ENCODE measurements at places on chromosomes 12 and 14.

GRCh38 chr12:452667-453210 lies 7.0 kb upstream of the B4GALNT3 start:
- no peak overlapping the region for H3K4me3 ChIP-seq
- no peaks in the 10 kb centered on the region for H3K36me3 ChIP-seq
- no peak for DNase-seq
- no peak overlapping the region for H3K27ac ChIP-seq

DNA sequence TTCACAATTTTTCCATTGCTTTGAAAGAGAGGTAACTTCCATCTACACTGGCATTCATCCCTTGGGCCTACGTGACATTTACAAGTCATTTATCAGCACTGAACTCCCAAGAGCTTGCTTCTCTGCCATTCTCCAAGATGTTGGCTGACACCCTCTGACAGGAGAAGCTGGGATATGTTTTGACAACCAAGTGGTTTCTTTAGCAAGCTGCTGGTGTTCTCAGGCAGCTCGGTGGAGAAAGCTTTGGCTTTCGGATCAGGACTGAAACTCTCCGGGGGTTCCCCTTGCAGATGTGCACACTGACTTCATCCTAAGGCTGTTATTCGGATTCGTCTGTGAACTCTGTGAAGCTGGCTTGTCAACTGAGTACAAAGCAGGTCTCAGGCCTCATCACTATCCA lies 15.7 kb downstream of the KCNA5 start:
- no peaks in the 10 kb centered on the region for H3K36me3 ChIP-seq
- H3K4me1 ChIP-seq = no peaks in the 10 kb centered on the region
- no peak overlapping the region for H3K4me3 ChIP-seq
- DNase-seq = no peak
- H3K27me3 ChIP-seq = no peaks in the 10 kb centered on the region

GRCh38 chr12:107487011-107487680 lies 198.5 kb upstream of the PWP1 start:
- no peak overlapping the region for H3K27ac ChIP-seq
- H3K27me3 ChIP-seq = no peaks in the 10 kb centered on the region
- no peaks in the 10 kb centered on the region for H3K4me1 ChIP-seq
- no peaks in the 10 kb centered on the region for H3K36me3 ChIP-seq
- DNase-seq = no peak

DNA sequence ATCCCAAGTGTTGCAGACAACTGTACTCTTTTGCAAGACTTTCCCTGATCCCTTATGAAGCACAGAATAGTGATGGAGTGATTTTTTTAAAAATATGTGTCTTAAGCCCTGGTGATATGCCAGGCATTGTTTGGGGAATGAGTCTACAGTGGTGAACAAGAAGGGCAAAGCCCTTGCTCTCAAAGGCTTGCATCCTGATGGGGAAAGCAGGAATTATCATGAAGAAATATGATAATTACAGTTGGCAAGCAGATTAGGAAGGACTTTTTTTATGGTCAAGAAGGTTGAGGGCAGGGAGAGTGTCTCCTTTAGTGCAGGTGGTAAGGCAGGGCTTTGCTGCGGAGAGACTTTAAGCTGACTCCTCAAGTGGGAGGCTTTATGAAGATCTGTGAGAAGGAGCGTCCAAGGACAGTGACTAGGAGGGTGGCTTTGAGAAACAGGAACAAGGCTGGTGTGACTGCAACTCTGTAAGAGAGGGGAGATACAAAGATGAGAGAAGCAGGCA lies 100.2 kb downstream of the SYNE2 start:
- no peak for DNase-seq
- no peaks in the 10 kb centered on the region for H3K36me3 ChIP-seq
- H3K27me3 ChIP-seq = no peaks in the 10 kb centered on the region
- H3K4me3 ChIP-seq = no peak overlapping the region
- no peak overlapping the region for H3K27ac ChIP-seq
- H3K4me1 ChIP-seq = 0 out of 2 replicates have a peak, but pooled peaks cover 3% of the 10 kb centered on the region

GRCh38 chr12:120367233-120367923 lies 1.6 kb downstream of the MSI1 start:
- DNase-seq = no peak
- peaks cover 6% of the 10 kb centered on the region for H3K27me3 ChIP-seq
- H3K36me3 ChIP-seq = 0 out of 2 replicates have a peak, but pooled peaks cover 4% of the 10 kb centered on the region
- H3K4me1 ChIP-seq = peaks cover 6% of the 10 kb centered on the region
- H3K4me3 ChIP-seq = peak overlapping the region; percentile 64
- no peak overlapping the region for H3K27ac ChIP-seq

DNA sequence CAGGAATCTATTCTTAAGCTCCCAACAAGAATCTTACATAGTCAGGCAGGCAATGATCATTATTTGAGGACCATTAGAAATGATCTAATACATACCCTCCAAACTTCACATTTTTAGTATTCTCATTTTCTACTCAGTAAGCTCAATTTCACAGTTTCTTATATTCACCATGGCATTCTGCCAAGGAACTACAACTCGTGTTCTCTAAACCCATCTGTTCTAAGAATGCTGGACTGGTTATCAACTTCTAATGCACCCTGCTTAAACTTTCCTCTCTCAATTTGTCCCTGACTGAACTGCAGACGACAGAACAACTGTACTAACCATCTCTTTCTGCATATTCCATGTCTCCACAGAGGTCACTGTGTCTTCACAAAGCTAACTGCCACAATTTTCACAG lies 58.6 kb downstream of the GXYLT1 start:
- H3K27me3 ChIP-seq = no peaks in the 10 kb centered on the region
- H3K4me1 ChIP-seq = no peaks in the 10 kb centered on the region
- no peak for DNase-seq

DNA sequence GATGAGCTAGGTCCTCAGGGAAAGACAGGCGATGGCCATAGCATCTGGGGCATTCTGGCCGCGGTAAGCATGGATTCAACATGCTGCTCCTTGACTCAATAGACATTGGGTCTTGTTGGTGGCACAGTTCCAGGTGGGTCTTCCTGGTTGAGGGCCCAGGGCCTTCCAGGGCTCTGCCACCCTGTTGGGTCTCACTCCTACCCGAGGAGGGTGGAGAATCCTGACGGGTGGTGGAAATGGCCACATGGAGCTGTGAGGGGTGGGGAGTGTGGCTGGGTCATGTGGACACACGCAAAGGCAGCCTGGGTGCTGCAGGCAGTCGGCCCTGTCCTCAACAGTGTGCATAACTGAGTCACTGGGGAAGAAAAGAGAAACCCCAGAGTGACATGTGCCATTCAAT lies 148.1 kb downstream of the KIF26A start:
- H3K27me3 ChIP-seq = no peaks in the 10 kb centered on the region
- peaks cover 12% of the 10 kb centered on the region for H3K4me1 ChIP-seq
- H3K36me3 ChIP-seq = no peaks in the 10 kb centered on the region
- no peak overlapping the region for H3K4me3 ChIP-seq
- no peak for DNase-seq

DNA sequence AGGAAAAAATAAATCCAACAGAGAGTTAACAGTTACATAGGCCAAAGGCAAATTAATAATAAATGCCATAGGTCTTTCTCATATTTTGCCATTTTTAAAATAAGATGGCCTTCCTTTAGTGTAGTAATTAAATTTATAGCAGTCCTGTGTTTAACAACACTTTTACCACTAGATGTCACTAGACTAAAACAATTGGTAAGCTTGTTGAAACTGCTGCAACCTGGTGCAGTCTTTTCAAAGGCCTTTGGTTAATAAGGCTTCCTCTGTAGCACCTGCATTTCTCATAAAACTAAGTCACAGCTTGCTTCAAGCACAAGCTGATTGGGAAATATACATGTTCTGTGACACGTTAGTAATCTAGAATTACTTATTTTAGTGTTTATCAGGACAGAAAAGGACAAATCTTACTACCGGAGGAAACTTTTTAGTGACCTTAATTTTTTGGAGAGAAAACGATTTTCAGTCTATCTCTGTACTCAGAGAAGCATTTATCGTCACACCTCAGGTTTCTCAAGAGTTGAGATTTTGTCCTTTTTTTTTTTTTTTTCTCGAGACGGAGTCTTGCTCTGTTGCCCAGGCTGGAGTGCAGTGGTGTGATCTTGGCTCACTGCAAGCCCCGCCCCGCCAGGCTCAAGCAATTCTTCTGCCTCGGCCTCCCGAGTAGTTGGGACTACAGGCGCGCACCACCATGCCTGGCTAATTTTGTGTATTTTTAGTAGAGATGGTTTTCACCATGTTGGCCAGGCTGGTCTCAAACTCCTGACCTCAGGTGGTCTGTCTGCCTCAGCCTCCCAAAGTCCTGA lies 20.0 kb downstream of the BORCS5 start:
- DNase-seq = no peak
- H3K36me3 ChIP-seq = no peaks in the 10 kb centered on the region
- H3K27ac ChIP-seq = no peak overlapping the region
- no peak overlapping the region for H3K4me3 ChIP-seq
- no peaks in the 10 kb centered on the region for H3K4me1 ChIP-seq

GRCh38 chr12:131827961-131828534 lies at the start of gene MMP17:
MMP17 (plus strand) TSS chr12:131828393; CDS start chr12:131828495, 102 bp downstream.
- peak within 1 kb of the TSS; percentile 36 for H3K4me3 ChIP-seq
- DNase-seq = no peak
- H3K27me3 ChIP-seq = peaks cover 7% of the 10 kb centered on the region
- H3K27ac ChIP-seq = no peak within 1 kb of the TSS

DNA sequence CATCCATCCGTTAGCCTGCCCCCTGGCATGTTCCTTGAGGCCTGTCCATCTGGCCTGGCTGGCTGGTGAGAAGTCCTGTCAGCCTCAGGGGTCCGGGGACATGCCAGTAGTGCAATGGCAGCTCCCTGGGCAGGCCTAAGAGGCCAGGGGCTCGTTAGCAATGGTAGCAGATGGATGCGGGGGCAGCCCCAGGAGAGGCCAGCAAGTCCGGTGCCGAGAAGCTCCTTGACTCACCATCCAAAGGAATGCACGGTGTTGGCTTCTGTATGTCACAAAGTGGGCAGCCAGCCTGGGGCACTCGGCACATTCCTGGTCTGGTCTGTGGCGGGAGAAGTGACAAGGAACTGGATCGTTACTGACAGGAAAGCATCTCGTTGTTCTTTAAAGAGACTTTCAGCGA lies 319.9 kb downstream of the CACNA1C start:
- H3K36me3 ChIP-seq = no peaks in the 10 kb centered on the region
- peaks cover 5% of the 10 kb centered on the region for H3K4me1 ChIP-seq
- no peak for DNase-seq
- no peak overlapping the region for H3K4me3 ChIP-seq
- no peaks in the 10 kb centered on the region for H3K27me3 ChIP-seq
- H3K27ac ChIP-seq = no peak overlapping the region

DNA sequence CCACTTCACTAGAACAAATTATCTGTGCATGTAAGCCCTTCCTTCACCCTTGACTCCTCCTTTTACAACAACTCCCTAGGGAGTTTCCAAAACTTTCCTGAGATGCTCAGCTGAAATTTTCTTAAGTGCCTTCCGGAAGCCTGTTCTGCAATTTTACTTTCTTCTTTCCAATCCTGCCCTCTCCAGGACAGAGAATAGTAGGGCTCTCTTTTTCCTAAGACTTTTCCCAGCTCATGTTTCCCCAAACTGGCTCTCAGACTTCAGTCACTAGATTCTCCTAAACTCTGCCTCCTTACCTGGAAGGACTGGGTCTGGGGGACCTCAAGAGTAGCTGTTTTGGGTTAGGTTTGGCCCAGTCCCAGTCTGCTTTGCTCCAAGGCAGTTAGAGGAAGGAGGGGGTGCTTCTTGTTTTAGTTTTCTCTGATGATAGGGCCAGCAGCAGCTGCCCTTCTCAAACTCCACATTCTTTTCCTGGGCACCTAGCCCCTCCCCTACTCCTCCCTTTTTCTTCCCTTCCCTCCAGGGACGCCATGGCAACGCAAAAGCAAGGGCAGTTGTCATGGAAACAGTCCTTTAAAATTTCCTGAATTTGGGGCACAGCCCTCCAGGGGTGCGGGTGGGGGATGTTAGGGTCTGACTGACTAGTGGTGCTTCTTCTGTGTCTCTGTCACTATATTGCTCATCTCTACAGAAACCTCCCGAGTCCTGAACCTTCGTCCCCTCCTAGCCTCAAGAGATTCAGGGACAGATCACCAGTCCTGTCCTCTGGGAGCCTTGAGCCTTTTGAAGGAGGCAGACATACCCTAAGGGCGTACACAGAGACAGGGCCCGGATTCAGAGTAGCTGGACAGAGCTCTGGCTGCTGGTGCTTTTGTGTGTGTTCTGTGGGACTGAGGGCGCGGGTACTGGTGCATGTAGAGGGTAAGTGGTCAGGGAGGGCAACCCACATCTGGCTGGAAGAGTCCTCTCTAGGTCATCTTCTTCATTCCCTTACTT lies 17.0 kb downstream of the PPP1R1A start:
- H3K4me3 ChIP-seq = no peak overlapping the region
- H3K36me3 ChIP-seq = no peaks in the 10 kb centered on the region
- H3K27ac ChIP-seq = no peak overlapping the region
- no peak for DNase-seq

GRCh38 chr12:54371328-54372112 lies 7.2 kb upstream of the GPR84 start:
- H3K4me3 ChIP-seq = no peak overlapping the region
- H3K27ac ChIP-seq = no peak overlapping the region
- no peak for DNase-seq
- 0 out of 2 replicates have a peak, but pooled peaks cover 4% of the 10 kb centered on the region for H3K36me3 ChIP-seq
- peaks cover 4% of the 10 kb centered on the region for H3K4me1 ChIP-seq

- no peaks in the 10 kb centered on the region for H3K36me3 ChIP-seq
- DNase-seq = no peak
- no peak overlapping the region for H3K4me3 ChIP-seq
Observed at GRCh38 chr14:65206448-65207096, 104.3 kb upstream of the MAX start.

- no peak for DNase-seq
- H3K27me3 ChIP-seq = no peaks in the 10 kb centered on the region
- no peaks in the 10 kb centered on the region for H3K4me1 ChIP-seq
Observed at GRCh38 chr14:32567543-32568384, 238.7 kb downstream of the AKAP6 start.

GRCh38 chr12:27237790-27238771 lies 6.0 kb upstream of the STK38L start:
- no peak overlapping the region for H3K27ac ChIP-seq
- no peaks in the 10 kb centered on the region for H3K36me3 ChIP-seq
- H3K27me3 ChIP-seq = no peaks in the 10 kb centered on the region
- DNase-seq = no peak
- H3K4me3 ChIP-seq = no peak overlapping the region
- H3K4me1 ChIP-seq = no peaks in the 10 kb centered on the region

DNA sequence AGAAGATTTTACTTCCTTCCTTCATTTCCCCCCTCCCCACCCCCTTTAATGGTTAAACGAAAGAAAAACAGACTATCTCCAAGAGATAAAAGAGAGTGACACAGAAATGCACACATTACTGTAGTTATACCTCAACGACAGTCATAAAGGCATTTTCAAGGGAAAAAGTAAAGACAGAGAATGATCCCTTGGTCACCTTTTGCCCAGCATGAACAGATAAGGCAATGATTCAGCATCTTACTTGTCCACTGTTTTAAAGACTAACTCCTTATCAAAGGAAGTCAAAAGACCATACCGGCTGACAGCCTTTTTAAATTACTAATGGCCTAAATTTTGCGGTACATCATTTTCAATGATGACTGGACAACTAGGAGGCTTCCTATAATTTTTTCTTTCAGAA lies 326.6 kb downstream of the PAWR start:
- no peaks in the 10 kb centered on the region for H3K36me3 ChIP-seq
- no peak overlapping the region for H3K4me3 ChIP-seq
- DNase-seq = no peak
- H3K27me3 ChIP-seq = no peaks in the 10 kb centered on the region
- H3K27ac ChIP-seq = no peak overlapping the region

Data from iPS DF 6.9 (cell line).